ENCODE measurements at places on chromosomes 12 and 14.

DNA sequence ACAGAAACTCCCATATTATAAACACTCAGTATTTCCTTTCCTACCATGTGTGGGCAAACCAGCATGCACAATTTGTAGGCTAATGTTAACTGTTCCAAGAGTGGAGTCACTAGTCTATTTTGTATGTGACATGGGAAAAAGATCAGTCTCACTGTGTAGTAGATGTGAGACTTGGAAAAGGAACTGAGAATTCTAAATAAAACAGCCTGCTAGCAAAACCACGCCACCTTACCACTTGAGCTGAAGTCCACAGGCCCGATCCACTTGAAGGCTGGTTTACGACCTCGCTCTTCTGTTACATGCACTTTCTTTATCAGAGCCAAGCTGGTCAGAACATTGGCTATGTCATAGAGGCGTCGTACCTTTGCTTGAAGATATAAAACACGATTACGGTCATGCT is 22.5 kb downstream of the E2F7 start:
- DNase-seq, result no peak

DNA sequence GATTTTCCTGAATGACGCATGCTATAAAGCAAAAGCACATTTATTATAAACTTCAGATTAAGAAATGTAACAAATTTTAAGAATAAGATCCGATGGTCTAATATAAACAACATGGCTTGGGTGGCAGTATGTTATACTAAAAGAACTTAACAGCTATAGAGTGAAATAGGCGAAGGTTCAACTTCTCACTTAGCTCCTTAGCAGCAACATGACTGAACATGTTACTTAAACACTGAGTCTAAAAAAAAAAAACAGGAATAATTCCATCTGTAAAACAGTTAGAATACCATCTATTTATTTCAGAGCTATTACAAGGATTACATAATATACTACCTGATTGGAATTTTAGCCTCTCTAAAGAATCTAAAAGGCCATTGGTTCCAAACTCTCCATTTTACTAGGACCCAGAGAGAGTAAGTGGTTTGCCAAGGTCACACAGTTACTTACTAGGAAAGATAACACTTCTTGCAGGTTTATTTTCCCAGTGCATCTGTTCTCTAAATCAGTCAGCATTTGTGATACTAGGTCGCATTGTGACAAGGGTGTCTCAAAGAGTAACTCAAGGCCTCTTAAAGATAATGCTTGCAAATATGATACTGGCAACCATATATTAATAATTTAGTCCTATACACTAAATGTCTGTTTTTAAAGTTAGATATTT is 14.8 kb downstream of the OSBPL8 start:
- DNase-seq, result no peak

- no peak for DNase-seq
Measured at GRCh38 chr12:116150001-116150400, 127.5 kb downstream of the MED13L start.

DNA sequence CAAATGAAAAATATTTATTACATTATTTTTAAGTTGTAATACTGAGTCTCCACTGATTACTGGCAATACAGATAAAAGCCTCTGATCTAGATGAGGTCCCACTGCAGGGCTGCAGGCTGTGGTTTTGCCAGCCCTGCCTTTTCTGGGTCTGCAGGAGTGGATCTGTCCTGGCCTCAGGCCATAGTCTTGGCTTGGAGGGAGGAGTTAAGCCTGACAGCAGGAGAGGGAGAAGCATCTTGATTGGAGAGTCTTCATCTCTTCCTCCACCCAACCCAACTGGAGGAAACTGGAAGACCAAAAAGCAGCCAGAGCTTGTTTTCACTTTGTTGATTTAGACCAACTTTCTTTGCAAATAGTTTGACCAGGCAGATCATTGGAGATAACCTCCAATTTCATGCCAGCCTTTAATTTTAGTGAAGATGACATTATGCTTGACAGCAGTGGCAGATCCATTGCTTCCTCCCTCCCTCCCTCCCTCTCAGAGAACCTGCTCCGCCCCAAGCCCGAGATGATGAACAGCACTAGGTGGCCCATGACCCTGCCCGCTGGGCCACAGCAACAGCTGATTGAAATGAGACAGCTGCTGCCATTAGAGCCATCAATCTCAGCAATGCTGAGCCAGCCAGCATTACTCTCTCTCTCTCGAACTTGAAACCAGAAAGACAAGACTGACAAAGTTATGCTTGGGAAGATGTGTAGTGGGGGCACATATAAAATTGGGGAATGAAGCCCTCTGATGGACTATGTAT is 222.4 kb downstream of the GLT1D1 start:
- DNase-seq, result no peak

GRCh38 chr14:85566603-85567002 is 36.7 kb downstream of the FLRT2 start:
- DNase-seq, result no peak

DNA sequence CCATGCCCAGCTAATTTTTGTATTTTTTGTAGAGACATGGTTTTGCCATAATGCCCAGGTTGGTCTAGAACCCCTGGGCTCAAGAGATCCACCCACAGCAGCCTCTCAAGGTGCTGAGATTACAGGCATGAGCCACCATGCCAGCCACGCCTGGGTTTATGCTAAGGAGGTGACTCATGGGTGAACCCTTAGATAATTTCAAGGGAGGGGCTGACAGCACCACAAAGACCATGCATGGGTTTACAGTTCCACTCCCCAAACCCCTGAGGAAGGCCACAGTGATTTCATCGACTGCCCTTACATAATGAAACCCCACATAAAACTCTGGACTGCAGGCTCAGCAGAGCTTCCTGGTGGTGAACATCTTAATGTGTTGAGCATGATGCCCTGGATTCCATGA is 33.7 kb downstream of the TMEM132D start:
- DNase-seq, result no peak

Measured in stimulated activated CD8-positive, alpha-beta memory T cell treated with anti-CD3 and anti-CD28 coated beads, Interleukin-2, amount 100 ng/mL, for 48 hours (primary cell).